Cerebellar nuclear complex (tissue), 1 donor: ENCODE measurements at places on chromosomes 4 and X.

DNA sequence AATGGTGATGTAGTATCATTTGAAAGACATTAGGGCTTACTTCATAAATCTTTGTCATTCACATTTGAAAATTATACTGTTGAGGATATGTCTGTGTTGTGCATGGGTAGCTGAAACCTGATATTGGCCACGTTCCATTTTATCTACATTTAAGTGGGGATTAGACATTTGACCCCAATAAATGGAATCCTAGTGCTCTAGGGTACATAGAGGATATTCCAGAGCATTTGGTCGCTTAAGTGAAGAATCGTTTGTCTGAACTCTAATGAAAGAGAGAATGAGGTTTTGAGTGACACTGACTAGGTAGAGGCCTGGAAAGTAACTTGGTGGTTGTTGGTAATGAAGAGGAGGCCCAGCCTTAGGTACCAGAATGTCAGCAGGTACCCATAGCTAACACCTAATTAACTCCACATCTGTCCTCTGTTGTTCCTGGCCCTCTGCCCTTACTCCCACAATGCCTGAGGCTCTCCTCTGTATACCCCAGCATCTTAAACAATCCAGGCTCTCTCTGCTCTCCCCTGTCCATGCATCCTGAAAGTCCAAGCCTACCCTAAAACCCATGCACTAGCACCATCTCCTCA, 299.5 kb upstream of the KLF3 start:
- DNase-seq: no peak

- DNase-seq: no peak
These were observed 110.1 kb downstream of the PHKA2 start for GRCh38 chrX:18873836-18874235.

DNA sequence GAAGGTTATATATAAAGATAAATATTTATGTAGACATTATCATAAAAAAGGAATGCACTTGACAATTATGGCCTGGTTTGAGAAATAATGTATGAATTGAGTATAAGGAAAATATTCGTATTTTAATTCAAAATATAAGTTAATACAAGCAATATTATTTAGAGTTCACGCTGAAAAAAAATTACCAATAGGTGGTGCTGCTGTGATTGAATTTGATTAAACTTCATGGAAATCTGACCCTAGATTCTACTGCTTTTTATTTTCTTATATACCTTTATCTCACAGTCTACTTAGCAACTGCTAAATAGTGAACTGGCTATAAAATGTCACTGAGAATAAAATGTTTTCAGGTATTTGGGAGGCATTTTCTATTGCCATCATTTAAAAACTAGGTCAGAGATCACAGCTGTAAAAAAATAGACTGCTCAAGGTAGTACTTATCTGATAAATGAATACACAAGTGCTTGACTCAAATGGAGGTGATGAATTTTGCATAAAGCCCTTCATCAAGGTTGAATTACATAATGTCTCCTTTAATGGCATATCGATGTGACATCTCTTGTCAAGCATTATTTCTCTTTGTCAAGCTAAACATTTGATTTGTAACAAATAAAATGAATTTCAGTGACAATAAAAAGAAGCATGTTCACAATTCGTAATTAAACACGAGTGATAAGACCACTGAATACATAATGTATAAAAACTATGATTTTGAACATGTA, 1638.8 kb upstream of the PCDH7 start:
- DNase-seq: no peak

- no peak for DNase-seq
These were observed 130.8 kb downstream of the CPZ start for GRCh38 chr4:8723222-8723980.

- no peak for DNase-seq
These were observed 762.0 kb upstream of the MAGEB2 start for GRCh38 chrX:29453333-29453732.
